Epithelial cell of alveolus of lung (primary cell): ENCODE measurements at places on chromosomes 1 and 21. TPM values are rescaled to one million over a fixed set of nuclear protein-coding genes. Genes with fewer than 3 reads are reported as not detected.

The TNFRSF18 gene
- 0.08 and 2.1 TPM in 2 replicates for total RNA-seq

The DPT gene
- 0.24 and 0.78 TPM in 2 replicates for total RNA-seq

The OR2T2 gene
- total RNA-seq, result not detected in 2 replicates

The NVL gene
- total RNA-seq, result 10.1 and 14.0 TPM in 2 replicates

The HMCN1 gene
- total RNA-seq, result 4.6 and 6.9 TPM in 2 replicates

The CLCA2 gene
- 1.2 TPM in 1 of 2 replicates, not detected in the other for total RNA-seq

The HNRNPCL1 gene
- not detected in 2 replicates for total RNA-seq

The LIPI gene
- not detected in 2 replicates for total RNA-seq

The PPCS gene
- total RNA-seq, result 45.9 and 66.8 TPM in 2 replicates

The RHEX gene
- total RNA-seq, result not detected in 2 replicates

The PAPPA2 gene
- 1.1 and 1.3 TPM in 2 replicates for total RNA-seq

The C4BPB gene
- not detected in 2 replicates for total RNA-seq

The CLEC20A gene
- total RNA-seq, result 0.13 TPM in 1 of 2 replicates, not detected in the other

The NCAM2 gene
- 1.9 and 8.1 TPM in 2 replicates for total RNA-seq

The SPRR1A gene
- not detected in 2 replicates for total RNA-seq

The HHIPL2 gene
- not detected in 2 replicates for total RNA-seq

The SPRR3 gene
- total RNA-seq, result not detected in 2 replicates

The AKR7A3 gene
- under 0.01 and 1.2 TPM in 2 replicates for total RNA-seq

The EDARADD gene
- total RNA-seq, result 0.48 and 0.52 TPM in 2 replicates

The CFHR4 gene
- total RNA-seq, result not detected in 2 replicates

The C8A gene
- total RNA-seq, result not detected in 2 replicates

The PRAMEF26 gene
- total RNA-seq, result not detected in 2 replicates

The IVNS1ABP gene
- 18.1 and 21.6 TPM in 2 replicates for total RNA-seq

The SWT1 gene
- 2.1 and 4.6 TPM in 2 replicates for total RNA-seq

The TDRD5 gene
- total RNA-seq, result under 0.01 TPM in 1 of 2 replicates, not detected in the other

The KDF1 gene
- 1.7 TPM in 1 of 2 replicates, not detected in the other for total RNA-seq

The MYCL gene
- 0.32 and 0.52 TPM in 2 replicates for total RNA-seq

The TEX38 gene
- not detected in 2 replicates for total RNA-seq

The PRAMEF9 gene
- total RNA-seq, result not detected in 2 replicates

The PCNX2 gene
- total RNA-seq, result 10.9 and 16.9 TPM in 2 replicates

The KCNA10 gene
- not detected in 2 replicates for total RNA-seq

The ZP4 gene
- total RNA-seq, result 0.13 TPM in 1 of 2 replicates, not detected in the other

The HEYL gene
- total RNA-seq, result 0.48 and 14.0 TPM in 2 replicates

The SLFNL1 gene
- 0.39 and 1.4 TPM in 2 replicates for total RNA-seq

The IFNLR1 gene
- total RNA-seq, result 0.78 TPM in 1 of 2 replicates, not detected in the other

The C1orf185 gene
- not detected in 2 replicates for total RNA-seq

The RUNX3 gene
- 0.08 and 0.91 TPM in 2 replicates for total RNA-seq

The KCNK2 gene
- total RNA-seq, result 1.7 and 5.0 TPM in 2 replicates

The ANKRD35 gene
- 1.8 and 8.8 TPM in 2 replicates for total RNA-seq

The TRIM67 gene
- not detected in 2 replicates for total RNA-seq

The PTPRC gene
- not detected in 2 replicates for total RNA-seq

The PLCH2 gene
- not detected in 2 replicates for total RNA-seq

The UAP1 gene
- total RNA-seq, result 22.0 and 106 TPM in 2 replicates

The MCOLN3 gene
- under 0.01 TPM in 1 of 2 replicates, not detected in the other for total RNA-seq

The DDAH1 gene
- 6.0 and 27.3 TPM in 2 replicates for total RNA-seq

The ANGPTL3 gene
- total RNA-seq, result not detected in 2 replicates

The DNASE2B gene
- not detected in 2 replicates for total RNA-seq

The IL10 gene
- total RNA-seq, result 0.56 TPM in 1 of 2 replicates, not detected in the other

The ACTL8 gene
- total RNA-seq, result 0.08 TPM in 1 of 2 replicates, not detected in the other

The ELK4 gene
- 12.8 and 16.9 TPM in 2 replicates for total RNA-seq
